ENCODE measurements at places on chromosomes 2 and 18. TPM values are rescaled to one million over a fixed set of nuclear protein-coding genes. Genes with fewer than 3 reads are reported as not detected.

DNA sequence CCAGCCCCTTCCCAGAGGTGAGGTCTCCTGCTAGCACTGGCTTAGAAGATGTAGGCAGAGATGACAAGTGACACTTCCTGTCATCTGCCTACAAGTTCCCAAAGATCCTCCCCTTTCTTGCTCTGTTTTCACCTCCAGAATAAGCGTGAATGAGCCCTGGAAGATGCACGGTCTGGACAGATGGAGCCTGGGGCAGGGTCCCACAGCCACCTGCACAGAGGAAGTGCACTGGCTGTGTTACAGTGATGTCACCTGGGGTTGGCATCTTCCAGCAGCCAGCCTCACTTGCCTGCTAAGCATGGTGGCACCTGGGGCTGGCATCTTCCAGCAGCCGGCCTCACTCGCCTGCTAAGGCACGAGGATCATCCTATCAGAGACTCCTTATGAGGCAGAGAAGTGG lies 32.3 kb downstream of the TMEM18 start:
- DNase-seq, result no peak
- H3K27me3 ChIP-seq, result no peaks in the 10 kb centered on the region
- no peak overlapping the region for H3K27ac ChIP-seq
- H3K4me3 ChIP-seq, result no peak overlapping the region

DNA sequence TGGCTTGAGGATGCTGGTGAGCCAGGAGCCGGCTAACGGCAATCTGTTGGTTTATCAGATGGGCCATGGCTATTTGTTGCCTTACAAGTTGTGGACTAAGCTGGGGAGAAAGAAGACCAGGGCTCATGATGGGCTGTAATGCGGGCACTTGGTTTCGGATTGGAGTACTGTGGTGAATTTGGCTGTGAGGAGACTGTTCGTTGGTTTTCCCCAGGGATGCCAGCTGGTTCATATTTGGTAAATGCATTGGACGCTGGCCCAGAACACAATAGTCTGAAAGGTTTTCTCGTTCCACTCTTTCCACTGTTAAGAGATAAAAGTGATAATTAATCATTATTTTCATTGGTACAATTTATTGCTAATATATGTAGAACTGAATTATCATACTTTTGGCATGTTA lies 108.9 kb downstream of the SATB2 start:
- no peaks in the 10 kb centered on the region for H3K27me3 ChIP-seq
- no peak overlapping the region for H3K27ac ChIP-seq
- no peaks in the 10 kb centered on the region for H3K36me3 ChIP-seq
- H3K4me1 ChIP-seq, result no peaks in the 10 kb centered on the region
- DNase-seq, result no peak

DNA sequence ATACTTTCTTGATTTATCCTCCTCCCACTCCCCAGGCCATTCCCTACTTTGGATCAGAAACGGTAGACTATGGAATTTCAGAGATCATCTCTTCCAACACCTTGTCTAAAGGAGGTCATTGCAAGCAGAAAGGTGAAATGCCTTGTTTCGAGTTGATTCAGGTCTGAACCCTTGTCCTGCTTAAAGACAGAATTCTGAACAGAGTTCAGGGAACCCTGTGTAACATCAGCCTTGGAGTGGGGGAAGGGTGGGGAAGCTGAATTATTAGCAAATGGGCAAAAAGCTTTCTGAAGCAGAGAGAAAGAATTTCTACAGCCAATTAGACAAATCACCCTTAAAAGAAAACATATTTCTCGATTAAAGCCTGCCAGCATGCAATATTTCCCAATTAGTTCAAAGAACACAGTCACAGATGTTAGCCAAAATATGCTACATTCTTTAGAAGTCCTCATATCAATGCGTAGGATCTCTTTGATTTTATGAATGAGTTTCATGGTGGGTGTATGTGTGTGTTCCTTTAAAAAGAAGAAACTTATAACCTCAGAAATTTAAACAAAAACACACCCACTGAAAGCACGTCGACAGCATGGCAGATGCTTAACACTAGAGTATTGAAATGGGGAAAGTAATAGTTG lies 353.1 kb downstream of the RND3 start:
- H3K27ac ChIP-seq, result no peak overlapping the region
- no peaks in the 10 kb centered on the region for H3K36me3 ChIP-seq
- H3K4me3 ChIP-seq, result no peak overlapping the region
- DNase-seq, result no peak

- H3K4me1 ChIP-seq, result no peaks in the 10 kb centered on the region
- H3K36me3 ChIP-seq, result no peaks in the 10 kb centered on the region
- no peak for DNase-seq
- H3K4me3 ChIP-seq, result no peak overlapping the region
- H3K27ac ChIP-seq, result no peak overlapping the region
Measured at GRCh38 chr2:109722026-109722425, 72.1 kb upstream of the RGPD5 start.

GRCh38 chr2:167114018-167114417 lies 225.7 kb downstream of the XIRP2 start:
- H3K4me1 ChIP-seq, result no peaks in the 10 kb centered on the region
- H3K27ac ChIP-seq, result no peak overlapping the region
- H3K4me3 ChIP-seq, result no peak overlapping the region
- no peaks in the 10 kb centered on the region for H3K27me3 ChIP-seq
- no peak for DNase-seq
- no peaks in the 10 kb centered on the region for H3K36me3 ChIP-seq

GRCh38 chr2:173175222-173175621 lies 99.6 kb downstream of the MAP3K20 start:
- H3K27ac ChIP-seq, result no peak overlapping the region
- H3K27me3 ChIP-seq, result no peaks in the 10 kb centered on the region
- no peaks in the 10 kb centered on the region for H3K36me3 ChIP-seq
- peaks cover 6% of the 10 kb centered on the region for H3K4me1 ChIP-seq
- no peak for DNase-seq

DNA sequence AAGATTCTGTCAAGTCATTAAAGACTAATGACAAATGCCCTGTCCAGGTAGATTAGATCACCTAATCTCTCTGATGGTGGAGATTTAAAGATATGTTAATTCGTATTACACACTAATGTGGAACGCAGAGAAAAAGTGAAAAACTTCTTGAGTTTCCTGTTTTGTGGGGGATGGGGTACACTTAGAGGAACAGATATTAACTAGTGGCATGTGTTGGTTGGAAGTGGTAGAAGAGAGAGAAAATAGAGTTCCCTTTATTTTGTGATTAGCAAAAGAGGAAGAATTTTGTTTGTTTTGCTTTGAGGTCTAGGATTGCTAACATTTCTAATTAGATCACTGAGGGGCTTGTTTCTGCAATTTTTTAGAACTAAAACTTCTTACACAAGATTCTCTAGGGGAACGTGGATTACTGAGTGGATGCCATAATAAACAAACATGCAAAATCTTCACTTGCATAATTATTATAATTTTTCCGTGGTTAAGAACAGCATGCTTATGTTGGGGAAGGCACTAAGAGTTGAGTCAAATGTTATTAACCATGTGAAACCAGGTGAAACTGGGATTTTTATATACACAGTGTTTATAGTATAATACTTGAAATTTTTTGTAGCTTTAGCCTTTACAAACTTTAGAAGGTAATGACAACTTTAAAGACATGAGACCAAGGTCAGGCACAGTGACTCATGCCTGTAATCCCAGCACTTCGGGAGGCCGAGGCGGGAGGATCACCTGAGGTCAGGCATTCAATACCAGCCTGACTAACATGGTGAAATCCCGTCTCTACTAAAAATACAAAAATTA lies 97.4 kb upstream of the STK17B start:
- no peak overlapping the region for H3K4me3 ChIP-seq
- no peaks in the 10 kb centered on the region for H3K4me1 ChIP-seq
- no peaks in the 10 kb centered on the region for H3K36me3 ChIP-seq
- no peaks in the 10 kb centered on the region for H3K27me3 ChIP-seq
- DNase-seq, result no peak

DNA sequence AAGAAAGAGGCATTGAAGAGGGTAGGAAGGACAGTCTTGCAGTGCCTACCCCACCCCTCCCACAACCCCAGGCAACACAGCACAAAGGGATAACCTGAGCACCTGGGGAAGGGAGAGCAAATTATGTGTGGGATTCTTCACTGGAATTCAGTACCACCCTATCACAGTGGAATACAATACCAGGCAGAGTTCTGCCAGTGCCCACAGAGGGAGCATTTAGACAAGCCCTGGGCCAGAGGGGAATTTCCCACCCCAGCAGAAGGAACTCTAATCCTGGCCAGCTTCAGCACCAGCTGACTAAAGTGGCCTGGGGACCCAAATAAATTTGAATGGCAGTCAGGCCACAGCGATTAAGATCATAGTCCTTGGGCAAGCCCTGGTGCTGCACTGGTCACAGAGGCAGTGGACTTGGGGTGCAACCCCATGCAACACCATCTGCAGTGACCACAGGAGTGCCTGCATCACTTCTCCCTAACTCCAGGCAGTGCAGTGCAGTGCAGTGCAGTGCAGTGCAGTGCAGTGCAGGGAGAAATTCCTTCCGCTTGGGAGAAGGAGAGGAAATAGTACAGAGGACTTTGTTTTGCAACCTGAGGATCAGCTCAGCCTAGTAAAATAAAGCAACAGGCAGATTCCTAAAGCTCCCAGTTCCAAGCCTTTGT lies 147.8 kb upstream of the SRD5A2 start:
- H3K4me3 ChIP-seq, result no peak overlapping the region
- no peaks in the 10 kb centered on the region for H3K36me3 ChIP-seq
- H3K27ac ChIP-seq, result no peak overlapping the region
- no peaks in the 10 kb centered on the region for H3K4me1 ChIP-seq
- H3K27me3 ChIP-seq, result no peaks in the 10 kb centered on the region
- no peak for DNase-seq

GRCh38 chr18:57446322-57446721 lies 11.1 kb downstream of the ONECUT2 start:
- peaks cover 2% of the 10 kb centered on the region for H3K27me3 ChIP-seq
- no peaks in the 10 kb centered on the region for H3K36me3 ChIP-seq
- DNase-seq, result no peak
- no peaks in the 10 kb centered on the region for H3K4me1 ChIP-seq

- H3K36me3 ChIP-seq, result no peaks in the 10 kb centered on the region
- no peaks in the 10 kb centered on the region for H3K27me3 ChIP-seq
- H3K4me3 ChIP-seq, result no peak overlapping the region
Measured at GRCh38 chr2:127625572-127625951, 20.4 kb upstream of the GPR17 start.

DNA sequence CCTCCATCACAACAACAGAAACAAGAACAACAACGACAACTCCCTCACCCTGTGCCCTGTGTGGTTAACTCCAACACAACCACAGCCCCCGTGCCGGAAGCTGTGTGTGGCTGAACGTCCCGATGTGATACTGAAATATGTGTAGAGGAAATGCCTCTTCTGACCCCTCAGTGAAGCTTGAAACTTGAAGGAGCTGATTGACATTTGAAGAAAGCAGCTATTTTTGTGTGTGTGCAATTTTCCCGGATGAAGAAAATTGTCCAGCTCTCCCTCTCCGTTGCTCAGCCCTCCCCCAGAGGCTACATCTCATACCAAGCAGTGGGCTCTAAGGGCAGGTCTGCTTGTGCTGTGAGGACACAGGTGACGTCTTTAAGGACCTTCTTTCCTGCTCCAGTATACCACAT lies 173.8 kb downstream of the ICOS start:
- H3K27me3 ChIP-seq, result no peaks in the 10 kb centered on the region
- no peak for DNase-seq
- H3K4me1 ChIP-seq, result no peaks in the 10 kb centered on the region
- no peak overlapping the region for H3K4me3 ChIP-seq
- H3K36me3 ChIP-seq, result no peaks in the 10 kb centered on the region

Gene DDX18
- total RNA-seq, result 42.2 TPM

Gene SCN7A
- 5.0 TPM for total RNA-seq

GRCh38 chr2:9364791-9365497 lies 58.4 kb downstream of the ITGB1BP1 start:
- no peak overlapping the region for H3K27ac ChIP-seq
- no peak for DNase-seq
- no peaks in the 10 kb centered on the region for H3K27me3 ChIP-seq
- H3K36me3 ChIP-seq, result peaks cover 3% of the 10 kb centered on the region
- no peak overlapping the region for H3K4me3 ChIP-seq
- H3K4me1 ChIP-seq, result no peaks in the 10 kb centered on the region

Gene PRKCE
- 20.3 TPM for total RNA-seq

Gene SLC9A2
- total RNA-seq, result not detected

DNA sequence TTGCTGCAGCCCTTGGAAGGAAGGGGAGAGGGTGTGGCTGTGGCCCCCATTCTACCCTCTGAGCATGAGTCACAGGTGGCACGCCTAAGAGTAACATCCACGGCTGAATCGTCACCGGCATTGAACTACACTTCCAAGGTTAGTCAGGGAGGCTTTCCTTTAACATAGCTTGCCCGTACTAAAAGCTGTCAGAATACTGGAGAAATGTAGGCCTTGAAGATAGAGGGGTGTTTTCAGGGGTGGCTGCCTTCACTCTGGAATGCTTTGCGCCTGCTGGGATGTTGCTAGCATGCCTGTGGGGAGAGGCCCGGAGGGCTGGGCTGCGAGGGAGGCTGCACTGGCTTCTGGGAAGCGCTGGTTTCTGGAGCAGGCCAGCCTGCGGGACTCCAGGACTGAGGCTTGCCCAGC lies 333.7 kb downstream of the AGAP1 start:
- H3K4me3 ChIP-seq, result no peak overlapping the region
- no peak overlapping the region for H3K27ac ChIP-seq
- no peaks in the 10 kb centered on the region for H3K36me3 ChIP-seq
- H3K27me3 ChIP-seq, result no peaks in the 10 kb centered on the region
- DNase-seq, result no peak

DNA sequence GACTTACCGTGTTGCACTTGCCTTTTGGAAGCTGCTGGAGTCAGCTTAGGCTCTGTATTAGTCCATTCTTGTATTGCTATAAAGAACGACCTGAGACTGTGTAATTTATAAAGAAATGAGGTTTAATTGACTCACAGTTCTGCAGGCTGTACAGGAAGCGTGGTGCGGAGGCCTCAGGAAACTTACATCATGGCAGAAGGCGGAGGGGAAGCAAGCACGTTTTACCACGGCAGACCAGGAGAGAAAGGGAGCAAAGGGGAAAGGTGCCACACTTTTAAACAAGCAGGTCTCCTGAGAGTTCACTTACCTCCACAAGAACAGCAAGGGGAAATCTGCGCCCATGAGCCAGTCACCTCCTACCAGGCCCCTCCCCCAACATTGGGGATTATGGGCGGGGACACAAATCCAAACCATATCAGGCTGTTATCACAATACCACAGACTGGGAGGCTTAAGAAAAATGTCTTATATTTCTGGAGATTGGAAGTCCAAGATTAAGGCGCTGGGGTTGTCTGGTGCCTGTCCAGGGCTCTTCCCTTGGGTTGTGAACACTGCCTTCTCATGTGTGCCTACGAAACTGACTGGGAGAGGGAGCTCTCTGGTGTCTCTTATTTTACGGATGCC lies 3.6 kb upstream of the D2HGDH start:
- no peak overlapping the region for H3K27ac ChIP-seq
- H3K4me3 ChIP-seq, result no peak overlapping the region
- no peak for DNase-seq
- H3K27me3 ChIP-seq, result peaks cover 2% of the 10 kb centered on the region
- no peaks in the 10 kb centered on the region for H3K36me3 ChIP-seq
- H3K4me1 ChIP-seq, result no peaks in the 10 kb centered on the region

- H3K4me3 ChIP-seq, result no peak overlapping the region
- no peaks in the 10 kb centered on the region for H3K36me3 ChIP-seq
- H3K4me1 ChIP-seq, result no peaks in the 10 kb centered on the region
- no peak for DNase-seq
- H3K27ac ChIP-seq, result no peak overlapping the region
Measured at GRCh38 chr2:180319586-180320405, 312.7 kb upstream of the CWC22 start.

GRCh38 chr2:119741868-119742267 lies 17.9 kb upstream of the PTPN4 start:
- no peak for DNase-seq
- no peak overlapping the region for H3K4me3 ChIP-seq
- no peaks in the 10 kb centered on the region for H3K36me3 ChIP-seq
- no peaks in the 10 kb centered on the region for H3K4me1 ChIP-seq
- H3K27ac ChIP-seq, result no peak overlapping the region
- H3K27me3 ChIP-seq, result peaks cover 4% of the 10 kb centered on the region

Gene FARSB
- total RNA-seq, result 14.6 TPM

Gene ACMSD
- not detected for total RNA-seq

Gene CASP8
- total RNA-seq, result 20.3 TPM

Measured in aorta (tissue), 5 donors.